ENCODE measurements at places on chromosomes 6 and 20. TPM values are rescaled to one million over a fixed set of nuclear protein-coding genes. Genes with fewer than 3 reads are reported as not detected.

DNA sequence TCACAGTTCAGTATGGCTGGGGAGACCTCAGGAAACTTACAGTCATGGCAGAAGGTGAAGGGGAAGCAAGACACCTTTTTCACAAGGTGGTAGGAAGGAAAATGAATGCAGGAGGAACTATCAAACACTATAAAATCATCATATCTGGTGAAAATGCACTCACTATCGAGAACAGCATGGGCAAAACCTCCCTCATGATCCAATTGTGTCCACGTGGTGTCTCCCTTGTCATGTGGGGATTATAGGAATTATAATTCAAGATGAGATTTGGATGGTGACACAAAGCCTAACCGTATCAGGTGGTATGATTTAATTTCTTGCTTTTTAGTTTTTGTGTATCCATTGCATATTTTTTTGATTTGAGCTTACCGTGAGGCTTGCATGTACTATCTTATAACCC, 133.2 kb upstream of the SYNCRIP start:
- no peak for DNase-seq

GRCh38 chr6:133697666-133698065, 191.2 kb upstream of the TCF21 start:
- no peak for DNase-seq

GRCh38 chr6:138724015-138724414, 49.6 kb upstream of the CCDC28A start:
- DNase-seq, result peak; percentile 71

DNA sequence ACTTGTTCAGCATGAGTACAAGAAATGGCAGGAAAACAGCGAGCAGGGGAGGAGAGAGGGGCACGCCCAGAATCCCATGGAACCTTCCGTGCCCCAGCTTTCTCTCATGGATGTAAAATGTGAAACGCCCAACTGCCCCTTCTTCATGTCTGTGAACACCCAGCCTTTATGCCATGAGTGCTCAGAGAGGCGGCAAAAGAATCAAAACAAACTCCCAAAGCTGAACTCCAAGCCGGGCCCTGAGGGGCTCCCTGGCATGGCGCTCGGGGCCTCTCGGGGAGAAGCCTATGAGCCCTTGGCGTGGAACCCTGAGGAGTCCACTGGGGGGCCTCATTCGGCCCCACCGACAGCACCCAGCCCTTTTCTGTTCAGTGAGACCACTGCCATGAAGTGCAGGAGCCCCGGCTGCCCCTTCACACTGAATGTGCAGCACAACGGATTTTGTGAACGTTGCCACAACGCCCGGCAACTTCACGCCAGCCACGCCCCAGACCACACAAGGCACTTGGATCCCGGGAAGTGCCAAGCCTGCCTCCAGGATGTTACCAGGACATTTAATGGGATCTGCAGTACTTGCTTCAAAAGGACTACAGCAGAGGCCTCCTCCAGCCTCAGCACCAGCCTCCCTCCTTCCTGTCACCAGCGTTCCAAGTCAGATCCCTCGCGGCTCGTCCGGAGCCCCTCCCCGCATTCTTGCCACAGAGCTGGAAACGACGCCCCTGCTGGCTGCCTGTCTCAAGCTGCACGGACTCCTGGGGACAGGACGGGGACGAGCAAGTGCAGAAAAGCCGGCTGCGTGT, 11.6 kb downstream of the TNFAIP3 start:
- DNase-seq, result no peak

DNA sequence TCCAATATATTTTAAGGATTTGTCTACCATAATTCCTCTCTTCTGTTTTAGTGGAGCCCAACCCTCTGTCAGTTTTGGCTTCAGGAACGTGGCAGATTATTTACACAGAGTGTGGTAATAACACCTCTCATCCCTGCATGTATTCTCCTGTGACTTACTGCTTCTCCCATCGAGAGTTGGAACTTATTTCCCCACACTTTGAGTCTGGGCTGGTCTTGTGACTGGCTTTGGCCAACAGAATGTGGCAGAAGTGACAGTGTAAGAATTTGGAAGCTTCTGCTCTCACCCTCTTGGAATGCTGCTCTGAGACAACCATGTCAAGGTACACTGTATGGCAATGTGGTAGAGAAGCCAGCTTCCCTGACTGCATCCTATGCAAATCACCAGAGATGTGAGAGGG, 407.7 kb downstream of the EPM2A start:
- no peak for DNase-seq

GRCh38 chr6:20946022-20946421, 411.8 kb downstream of the CDKAL1 start:
- DNase-seq, result peak; percentile 43

DNA sequence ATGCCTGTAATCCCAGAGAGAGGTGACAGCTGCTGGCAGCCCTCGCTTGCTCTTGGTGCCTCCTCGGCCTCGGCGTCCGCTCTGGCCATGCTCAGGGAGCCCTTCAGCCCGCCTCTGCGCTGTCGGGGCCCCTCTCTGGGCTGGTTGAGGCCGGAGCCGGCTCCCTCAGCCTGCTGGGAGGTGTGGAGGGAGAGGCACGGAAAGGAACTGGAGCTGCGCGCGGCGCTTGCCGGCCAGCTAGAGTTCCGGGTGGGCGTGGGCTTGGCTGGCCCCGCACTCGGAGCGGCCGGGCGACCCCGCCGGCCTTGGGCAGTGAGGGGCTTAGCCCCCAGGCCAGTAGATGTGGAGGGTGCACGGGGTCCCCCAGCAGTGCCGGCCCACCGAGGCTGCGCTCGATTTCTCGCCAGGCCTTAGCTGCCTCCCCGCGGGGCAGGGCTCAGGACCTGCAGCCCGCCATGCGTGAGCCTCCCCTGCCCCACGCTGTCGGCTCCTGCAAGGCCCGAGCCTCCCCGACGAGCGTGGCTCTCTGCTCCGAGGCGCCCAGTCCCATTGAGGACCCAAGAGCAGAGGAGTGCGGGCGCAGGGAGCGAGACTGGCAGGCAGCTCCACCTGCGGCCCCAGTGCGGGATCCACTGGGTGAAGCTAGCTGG, 34.6 kb downstream of the C6orf52 start:
- peak; percentile 2 for DNase-seq

- DNase-seq, result peak; percentile 55
Observed at GRCh38 chr20:50335105-50335504, 144.5 kb downstream of the CEBPB start.

DNA sequence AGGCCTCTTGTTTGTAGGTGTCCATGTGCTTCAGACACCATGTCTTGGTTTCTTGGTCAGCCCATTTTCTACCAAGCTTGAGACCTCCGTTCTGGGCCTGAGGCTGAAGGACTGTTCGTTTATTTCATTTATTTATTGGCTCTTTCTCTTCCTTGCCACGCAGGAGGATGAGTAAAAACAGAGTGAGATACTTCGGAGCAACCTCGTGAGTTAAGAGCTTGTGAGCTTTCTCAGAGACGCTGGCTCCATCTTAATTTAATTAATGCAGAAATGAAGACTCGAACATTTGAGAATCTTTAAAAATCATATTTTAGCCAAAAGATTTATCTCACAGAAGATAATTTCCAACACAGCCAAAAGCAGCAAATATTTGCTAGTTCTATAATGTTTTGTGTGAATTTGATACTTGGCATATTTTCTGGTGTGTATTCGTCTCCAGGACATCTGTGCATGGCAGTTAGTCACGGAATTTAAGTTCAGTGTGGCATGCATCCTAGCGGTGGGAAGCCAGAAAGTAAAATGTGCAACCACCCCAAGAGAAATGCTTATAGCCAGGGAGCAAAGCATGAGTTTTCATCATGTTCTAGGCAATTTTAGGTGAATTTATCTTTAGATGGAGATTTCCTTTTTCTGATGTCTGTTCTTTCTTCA, 76.0 kb downstream of the THBS2 start:
- no peak for DNase-seq

DNA sequence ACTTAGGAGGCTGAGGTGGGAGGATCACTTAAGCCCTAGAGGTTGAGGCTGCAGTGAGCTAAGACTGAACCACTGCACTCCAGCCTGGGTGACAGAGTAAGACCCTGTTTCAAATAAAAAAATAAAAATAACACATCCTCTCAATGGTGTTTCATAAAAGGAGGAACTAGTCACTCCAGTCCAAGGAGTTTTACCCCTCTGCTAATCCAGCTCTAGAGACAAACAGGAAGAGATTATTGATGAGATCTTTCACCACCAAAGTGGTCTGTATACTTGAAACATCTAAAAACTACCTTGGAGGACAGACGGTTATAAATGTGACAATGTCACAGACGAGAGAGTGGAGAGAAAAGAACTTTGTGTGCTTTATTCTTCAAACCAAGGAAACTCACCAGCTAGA, 58.2 kb downstream of the PIGU start:
- DNase-seq, result no peak

DNA sequence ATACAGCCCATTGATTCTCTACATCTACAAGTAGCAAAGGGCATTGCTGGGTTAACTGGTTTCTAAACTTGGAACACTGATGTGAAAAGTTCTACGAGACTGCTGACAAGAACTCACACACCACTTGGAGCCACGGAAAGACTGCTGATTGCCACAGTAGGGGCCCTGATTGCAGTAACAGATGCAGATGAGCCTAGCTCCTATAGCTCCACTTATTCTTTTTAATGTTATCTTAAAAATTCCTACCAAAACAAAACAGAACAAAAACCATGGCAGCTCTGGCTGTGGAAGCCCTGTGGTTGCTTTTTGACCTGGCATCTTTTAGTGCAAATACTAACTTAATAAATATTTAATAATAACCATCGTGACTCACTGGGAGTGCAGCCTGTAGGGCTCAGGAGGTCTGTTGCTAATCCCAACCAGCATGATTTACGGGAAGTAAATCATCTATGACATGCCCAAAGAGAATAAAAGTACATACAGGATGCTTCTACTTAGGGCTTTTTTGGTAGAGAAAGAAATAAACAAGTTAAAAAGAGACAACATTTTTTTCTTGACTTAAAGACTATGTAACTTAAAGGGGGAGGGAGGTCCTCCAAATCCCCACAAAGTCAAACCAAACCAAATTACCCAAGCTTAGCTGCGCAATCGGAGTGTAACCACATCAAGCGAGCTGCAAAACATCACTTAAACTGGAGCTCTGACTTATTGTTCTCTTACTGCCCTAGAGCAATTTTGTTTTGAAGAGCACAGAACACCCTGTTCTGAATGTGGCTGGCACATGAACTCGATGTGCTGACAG, 87.2 kb downstream of the FKBP5 start:
- DNase-seq, result peak; percentile 98

DNA sequence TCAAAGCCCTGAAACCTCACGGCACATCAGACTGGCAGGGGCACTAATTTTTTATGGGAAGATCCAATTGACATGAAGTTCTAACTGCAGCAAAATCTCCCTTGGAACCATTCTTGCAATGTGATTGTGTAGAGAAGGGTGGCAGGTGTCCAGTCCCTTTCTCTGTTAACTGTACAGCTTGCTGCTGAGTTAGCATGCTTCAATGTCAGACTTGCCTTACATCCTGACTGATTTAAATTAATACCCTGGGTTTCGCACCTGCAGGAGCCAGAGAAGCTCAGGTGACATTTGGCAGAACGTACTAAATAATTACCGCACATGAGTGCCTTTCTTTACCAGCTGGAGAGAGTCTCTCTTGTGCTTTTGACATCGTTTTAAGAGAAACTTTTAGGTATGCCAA, 123.0 kb downstream of the DOK5 start:
- no peak for DNase-seq

DNA sequence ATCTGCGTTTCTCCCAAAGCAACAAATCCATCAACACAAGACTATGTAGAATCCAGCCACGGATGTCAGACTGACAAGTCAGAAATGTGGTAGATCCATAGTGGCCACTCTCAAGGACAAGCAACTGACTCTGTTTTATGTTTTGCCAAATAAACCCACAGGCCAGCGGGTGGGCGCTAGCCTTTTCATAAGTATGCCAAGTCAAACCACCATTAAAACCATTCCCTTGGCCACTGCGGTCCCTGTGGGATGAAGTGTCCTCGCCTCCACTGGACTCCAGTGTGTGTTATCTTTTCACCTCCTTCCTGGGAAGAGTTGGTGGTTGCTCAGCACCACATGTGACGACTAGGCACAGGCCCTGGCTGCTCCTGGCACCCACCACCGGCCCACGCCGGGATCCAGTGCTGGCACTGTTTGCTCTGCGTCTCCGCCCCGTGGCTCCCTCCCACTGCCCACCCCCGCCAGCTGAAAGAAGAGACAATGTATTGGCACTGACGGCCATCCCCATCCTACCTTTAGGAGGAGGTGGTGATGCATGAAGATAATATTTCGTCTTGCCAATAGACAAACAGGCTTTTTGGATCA, 103.4 kb downstream of the FOXC1 start:
- DNase-seq, result no peak

DNA sequence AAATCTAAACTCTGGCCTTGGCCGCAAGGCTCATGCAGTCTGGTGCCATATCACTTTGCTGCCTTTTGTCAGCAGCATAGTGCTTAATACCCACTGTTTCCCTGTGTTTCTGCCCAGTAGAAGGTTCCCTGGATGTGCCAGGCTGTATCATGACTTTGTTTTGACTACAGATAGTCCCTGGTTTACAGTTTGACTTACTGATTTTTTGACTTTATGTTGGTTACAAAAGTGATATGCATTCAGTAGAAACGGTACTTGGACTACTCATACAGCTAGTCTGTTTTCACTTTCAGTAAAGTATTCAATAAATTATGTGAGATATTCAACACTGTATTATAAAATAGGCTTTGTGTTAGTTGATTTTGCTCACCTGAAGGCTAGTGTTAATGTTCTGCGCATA, 19.0 kb downstream of the RALY start:
- no peak for DNase-seq

DNA sequence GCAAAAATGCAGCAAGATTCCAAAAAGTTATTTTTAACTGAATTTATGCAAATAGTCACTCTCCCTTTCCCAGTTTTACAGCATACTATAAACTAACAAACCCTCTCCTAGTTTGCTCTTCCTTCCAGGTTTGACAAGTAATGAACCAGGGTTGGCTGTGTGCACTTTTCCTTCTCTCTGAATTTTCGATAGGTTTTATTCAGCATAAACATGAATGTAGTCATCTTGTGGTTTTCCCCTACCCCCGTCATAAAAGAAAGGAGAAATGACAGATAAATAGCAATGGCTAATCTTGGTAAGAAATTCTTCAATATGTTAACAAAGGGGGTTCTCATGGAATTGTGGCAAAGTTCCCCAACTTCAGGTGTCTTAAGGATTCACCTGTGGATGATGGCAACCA, 26.3 kb downstream of the PRDM1 start:
- DNase-seq, result no peak

DNA sequence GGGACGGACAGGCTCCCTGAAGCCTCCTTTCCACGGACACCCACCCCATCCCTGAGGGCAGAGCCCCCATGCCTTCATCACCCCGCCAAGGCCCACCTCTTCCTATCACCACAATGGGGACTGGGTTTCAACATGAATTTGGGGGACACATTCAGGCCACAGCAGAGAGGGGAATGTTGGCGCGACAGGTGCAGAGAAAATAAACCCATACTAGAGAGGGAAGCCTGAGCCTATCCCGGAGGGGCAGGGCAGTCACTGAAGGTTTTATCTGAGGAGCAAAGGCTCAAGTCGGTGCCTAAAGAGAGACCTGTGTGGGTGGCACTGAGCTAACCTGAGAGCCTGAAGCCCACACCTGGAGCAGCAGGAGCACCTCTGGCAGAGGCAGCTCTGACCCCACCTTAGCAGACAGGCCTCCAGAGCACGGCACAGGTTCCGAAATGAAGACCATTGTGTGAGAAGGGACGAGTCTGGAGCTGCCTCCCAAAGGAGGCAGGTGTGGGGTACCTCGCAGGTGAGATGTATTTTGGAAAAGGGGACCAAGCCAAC, 180.6 kb upstream of the PDE10A start:
- no peak for DNase-seq

Gene FOXF2
- not detected for total RNA-seq

Gene HLA-DRB1
- total RNA-seq, result not detected

Gene RGL2
- 13.0 TPM for total RNA-seq

Gene MUC22
- not detected for total RNA-seq

Gene TFAP2C
- total RNA-seq, result 18.1 TPM

Gene LZTS3
- total RNA-seq, result 13.8 TPM

Gene ARG1
- total RNA-seq, result not detected

Gene VGLL2
- total RNA-seq, result not detected

Gene BHLHE23
- not detected for total RNA-seq

Gene RNF217
- 25.5 TPM for total RNA-seq
